ENCODE measurements at places on chromosomes 4 and X.

- peak; percentile 44 for DNase-seq
Measured at GRCh38 chrX:66200855-66201795, 37.1 kb downstream of the HEPH start.

GRCh38 chr4:147194604-147195003 is 248.9 kb upstream of the TTC29 start:
- no peak for DNase-seq

GRCh38 chr4:112279025-112279881 is 6.5 kb downstream of the TIFA start:
- DNase-seq: peak; percentile 79

DNA sequence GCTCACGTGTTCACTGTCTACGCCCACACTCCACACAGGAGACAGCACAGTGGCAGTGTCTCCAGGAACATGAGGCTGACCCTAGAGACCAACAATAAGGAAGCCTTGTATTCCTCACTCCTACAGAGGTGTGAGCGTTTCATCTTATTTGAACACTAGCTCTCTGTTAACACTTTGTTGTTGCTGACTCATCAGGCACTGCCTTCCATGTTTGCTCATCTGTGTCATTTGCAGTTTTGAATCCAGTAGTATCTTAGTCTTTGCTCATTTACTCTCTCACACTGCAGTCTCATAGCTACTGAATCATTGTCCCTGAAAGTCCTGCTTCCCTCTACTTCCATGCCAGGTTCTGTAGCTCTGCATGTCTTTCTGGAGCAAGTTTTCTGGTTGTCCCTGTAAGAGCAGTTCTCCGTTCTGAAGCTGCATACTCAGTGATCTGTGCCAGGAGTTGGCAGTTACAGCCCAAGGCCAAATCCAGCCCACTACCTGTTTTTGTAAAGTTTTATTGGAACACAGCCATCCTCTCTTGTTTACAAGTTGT is 80.3 kb upstream of the DCLK2 start:
- no peak for DNase-seq

DNA sequence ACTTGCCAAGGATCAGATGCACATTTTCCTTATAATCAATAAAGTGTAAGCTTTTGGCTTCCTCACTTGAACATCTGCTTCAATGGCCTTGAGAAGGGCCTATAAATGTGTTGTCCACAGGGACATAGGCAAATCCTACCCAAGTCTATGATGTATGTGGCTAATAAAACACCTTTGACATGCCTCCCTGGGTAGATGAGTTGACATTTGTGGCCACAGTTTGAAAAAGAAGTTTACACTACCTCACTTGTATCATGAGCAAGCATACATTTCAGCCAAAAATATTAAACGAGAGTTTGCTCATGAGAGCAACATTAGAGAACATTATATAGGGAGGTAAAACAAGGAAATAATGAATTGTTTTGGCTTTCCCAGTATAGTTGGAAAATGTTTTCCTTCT is 1067.7 kb downstream of the C4orf33 start:
- DNase-seq: no peak

DNA sequence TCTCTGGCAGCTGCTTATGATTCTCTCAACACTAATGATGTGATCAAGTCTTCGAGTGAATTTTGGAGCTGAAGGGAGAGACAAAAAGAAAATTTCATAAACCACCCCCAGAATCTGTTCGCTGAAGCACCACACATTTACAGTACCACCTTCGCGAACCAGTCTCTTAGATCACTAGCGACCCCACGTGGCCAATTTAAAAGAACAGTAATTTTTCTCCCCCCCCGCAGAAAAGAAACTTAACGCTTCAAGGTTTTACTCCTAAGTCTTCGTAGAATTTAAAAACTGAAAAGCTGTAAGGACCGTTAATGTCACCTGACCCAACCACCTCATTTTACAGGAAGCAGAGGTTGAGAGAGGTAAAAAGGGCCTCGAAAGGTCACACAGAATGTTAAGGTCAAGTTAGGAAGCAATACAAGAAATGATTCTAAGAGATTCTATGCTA is 187.5 kb downstream of the QDPR start:
- DNase-seq: peak; percentile 84

DNA sequence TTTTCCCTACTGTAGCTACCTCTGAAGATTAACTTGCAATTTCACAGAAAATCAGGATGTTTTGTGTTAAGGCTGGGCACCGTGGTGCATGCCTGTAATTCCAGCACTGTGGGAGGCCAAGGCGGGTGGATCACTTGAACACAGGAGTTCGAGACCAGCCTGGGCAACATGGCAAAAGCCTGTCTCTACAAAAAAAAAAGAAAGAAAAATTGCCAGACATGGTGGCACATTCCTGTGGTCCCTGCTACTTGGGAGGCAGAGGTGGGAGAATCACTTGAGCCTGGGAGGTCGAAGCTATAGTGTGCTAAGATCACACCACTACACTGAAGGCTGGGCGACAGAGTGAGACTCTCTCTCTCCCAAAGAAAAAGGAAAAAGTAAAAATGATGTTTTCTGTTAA is 27.4 kb downstream of the APELA start:
- no peak for DNase-seq

DNA sequence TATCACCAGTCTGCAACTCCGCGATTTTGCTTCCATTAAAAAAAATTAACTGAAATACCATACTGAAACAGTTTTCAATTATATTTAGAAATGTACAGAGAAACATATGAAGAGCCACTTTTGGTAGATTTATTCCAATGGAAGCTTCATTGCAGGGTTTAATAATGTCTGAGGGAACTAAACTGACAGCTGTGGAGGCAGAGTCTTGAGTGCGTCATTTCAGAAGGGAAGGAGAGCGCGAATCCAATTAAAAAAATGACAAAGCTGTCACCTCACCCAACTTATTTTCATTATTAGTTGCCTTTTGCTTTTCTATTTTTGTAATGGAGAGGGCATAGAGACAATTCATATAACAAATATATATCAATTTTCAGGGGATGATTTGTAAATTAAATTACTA is 104.0 kb downstream of the UNC5C start:
- no peak for DNase-seq

- DNase-seq: no peak
Measured at GRCh38 chr4:22202975-22203710, 254.6 kb upstream of the KCNIP4 start.

GRCh38 chr4:94650134-94650495 is 107.6 kb upstream of the BMPR1B start:
- DNase-seq: no peak

GRCh38 chr4:73034896-73035295 is 34.6 kb downstream of the COX18 start:
- DNase-seq: no peak

DNA sequence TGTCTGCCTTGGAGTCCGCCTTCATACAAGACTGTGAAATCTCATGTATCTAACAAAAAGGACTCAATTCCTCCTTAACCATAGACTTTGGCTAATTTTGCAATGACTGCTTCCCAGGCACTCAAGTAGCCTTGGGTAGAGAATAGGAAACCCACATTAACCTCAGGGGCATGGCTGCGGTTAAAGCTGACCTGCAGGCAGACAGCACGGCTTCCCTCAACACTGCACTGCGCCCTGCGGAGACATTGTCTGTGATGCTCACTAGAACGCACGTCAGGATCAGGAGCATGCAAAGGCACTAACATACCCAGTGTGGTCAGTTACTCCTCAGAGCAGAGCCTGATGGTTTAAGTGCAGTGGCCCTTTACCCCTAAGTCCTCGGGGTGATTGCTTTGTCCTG is 10.3 kb upstream of the GPR143 start:
- no peak for DNase-seq

- DNase-seq: no peak
Measured at GRCh38 chr4:15870079-15870478, 68.5 kb downstream of the FGFBP1 start.

GRCh38 chr4:2938906-2939305 is 24.3 kb downstream of the NOP14 start:
- DNase-seq: no peak

- DNase-seq: peak; percentile 86
Measured at GRCh38 chrX:154714925-154715324, 36.0 kb downstream of the GAB3 start.

DNA sequence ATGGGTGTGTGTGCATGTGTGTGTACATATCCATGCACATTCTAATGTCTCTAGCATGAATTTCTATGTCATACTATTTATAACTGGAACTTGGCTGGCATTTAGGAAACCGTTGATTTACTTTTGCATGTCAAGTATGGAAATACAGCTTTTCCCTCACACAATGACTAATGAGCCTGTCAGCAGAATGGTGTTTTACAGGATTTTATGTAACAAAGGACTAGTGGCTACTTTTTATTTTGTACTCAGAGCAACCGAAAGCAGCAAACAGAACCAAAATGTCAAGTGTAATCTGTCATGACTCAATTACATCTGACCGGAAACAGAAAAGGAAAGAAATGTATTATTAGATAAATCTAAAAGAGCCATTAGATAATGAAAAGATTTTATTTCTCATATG is 1911.5 kb upstream of the AGA start:
- DNase-seq: no peak

All from Karpas-422 (cell line).